Sigmoid colon (tissue), 7 donors: ENCODE measurements at places on chromosomes 2 and 18.

DNA sequence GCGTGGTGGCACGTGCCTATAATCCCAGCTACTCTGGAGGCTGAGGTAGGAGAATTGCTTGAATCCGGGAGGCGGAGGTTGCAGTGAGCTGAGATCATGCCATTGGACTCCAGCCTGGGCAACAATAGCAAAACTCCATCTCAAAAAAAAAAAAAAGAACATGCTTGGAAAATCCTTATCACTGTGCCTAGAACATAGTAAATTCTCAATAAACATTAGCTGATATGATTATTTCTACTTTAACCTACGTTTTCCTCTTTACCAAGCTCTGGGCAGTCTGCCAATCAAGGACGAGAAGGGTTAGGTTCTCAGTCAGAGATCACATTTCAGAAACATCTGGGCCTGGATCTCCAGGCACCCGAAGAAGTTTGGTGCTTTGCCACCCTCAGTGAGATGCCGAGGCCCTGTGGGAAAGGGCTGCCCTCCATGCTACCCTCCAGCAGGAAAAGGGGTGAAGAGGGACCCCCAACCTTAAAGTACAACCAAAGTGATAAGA lies 107.7 kb downstream of the BCL11A start:
- no peak for DNase-seq

DNA sequence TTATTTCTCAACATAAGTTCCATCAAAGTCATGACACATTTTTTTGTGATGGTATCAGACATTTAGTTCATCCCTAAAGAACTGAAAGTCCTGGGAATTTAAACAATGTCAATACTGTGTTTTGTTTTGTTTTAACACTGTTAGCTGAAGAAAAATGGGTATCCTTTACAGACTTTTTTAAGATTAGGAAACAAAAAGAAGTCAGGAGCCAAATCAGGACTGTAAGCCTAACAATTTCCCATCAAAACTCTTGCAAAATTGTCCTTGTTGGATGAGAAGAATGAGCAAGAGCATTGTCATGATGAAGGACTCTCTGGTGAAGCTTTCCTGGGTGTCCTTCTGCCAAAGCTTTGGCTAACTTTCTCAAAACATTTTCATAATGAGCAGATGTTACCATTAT lies 69.4 kb downstream of the SRD5A2 start:
- DNase-seq: no peak

DNA sequence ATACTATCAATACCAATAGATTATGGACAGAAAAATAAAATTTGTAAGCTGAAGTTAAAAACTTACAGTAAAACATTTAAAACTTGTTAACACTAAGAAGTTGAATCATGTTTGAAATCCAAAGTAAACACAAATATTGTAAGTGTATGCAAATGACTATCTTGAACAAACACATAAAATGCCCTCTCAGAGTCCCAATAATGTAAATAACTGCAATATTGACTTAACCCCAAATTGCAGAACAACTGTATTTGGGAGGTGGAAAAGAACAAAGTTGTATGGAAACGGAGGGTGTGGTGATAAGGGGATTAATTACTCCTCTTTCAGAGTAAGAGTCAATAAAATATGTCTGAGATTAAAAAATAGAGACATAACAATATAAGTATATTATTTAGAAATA lies 140.0 kb upstream of the NOL4 start:
- DNase-seq: no peak

DNA sequence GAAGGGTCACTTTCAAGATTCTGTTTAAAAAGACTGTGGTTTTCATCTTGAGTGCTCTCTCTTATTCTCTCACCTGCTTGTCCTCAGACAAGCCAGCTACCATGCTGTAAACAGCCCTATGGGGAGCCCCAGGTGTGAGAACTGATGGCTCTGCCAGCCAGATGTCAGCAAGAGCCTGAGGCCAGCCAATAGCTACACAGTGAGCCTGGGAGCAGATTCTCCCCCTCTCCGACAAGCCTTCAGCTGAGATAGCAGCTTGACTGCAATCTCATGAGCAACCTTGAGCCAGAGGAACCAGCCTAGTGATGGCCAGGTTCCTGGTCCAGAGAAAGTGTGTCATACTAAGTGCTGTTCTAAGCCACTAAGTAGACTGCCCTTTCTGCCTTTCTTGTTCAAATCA lies 272.1 kb downstream of the NAPG start:
- DNase-seq: no peak

DNA sequence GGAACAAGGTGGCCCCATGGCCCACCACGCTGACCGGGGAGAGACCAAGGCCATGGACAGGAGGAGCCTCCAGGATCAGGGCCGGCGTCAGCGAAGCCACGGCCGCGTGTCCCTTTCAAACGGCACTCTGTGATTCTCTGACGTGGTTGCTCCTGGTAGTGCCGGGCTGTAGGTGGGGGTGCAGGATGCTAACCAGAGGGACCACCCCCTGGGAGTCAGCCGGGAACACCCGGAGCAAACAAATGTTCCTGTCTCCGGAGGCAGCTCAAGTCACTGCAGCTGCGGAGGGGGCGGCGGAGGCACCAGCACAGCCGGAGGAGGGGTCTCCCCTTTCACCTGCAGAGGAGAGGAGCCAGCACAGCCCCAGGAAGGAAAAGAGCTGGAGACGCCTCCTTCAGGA lies 750.6 kb upstream of the SALL3 start:
- no peak for DNase-seq

GRCh38 chr2:73008766-73009135 lies 62.8 kb downstream of the SFXN5 start:
- DNase-seq: no peak

DNA sequence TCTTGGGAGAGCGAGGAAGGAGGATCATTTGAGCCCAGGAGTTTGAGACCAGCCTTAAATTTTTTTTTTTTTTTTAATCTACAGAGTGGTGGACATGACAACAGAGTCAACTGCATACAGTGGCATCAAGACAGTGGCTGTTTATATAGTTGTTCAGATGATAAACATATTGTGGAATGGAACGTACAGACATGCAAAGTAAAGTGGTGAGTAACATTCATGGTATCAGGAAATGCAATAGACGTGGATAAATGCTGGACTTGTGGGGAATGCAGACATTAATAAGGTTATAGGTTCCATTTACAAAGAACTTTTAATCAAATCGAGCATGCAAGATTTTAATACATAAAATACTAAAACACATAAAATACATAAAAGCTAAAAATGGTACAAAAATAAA lies 11.9 kb downstream of the WDR43 start:
- no peak for DNase-seq

- DNase-seq: no peak
Measured at GRCh38 chr2:108324531-108325255, 36.0 kb downstream of the SULT1C2 start.

DNA sequence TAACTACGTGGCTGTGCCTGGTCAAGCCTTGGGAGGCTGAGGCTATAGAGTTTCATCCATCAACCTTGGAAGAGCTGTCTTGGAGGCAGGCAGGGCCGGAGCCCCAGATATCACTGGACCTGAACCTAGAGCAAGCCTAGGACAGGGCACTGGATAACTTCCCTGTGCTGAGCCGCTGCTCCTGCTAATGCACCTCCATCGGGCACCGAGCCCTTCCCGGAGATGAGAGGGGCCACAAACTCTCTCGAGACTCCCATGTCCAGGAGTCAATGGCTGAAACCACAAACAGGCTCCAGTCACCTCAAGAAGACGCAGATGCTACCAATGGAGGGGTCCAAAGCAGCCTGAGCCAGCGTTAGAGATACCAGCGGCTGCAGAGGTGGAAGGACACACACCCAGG lies 866.0 kb downstream of the LRP1B start:
- no peak for DNase-seq
